Activated naive CD8-positive, alpha-beta T cell treated with anti-CD3 and anti-CD28 coated beads for 36 hours (primary cell): ENCODE measurements at places on chromosomes 4 and X. TPM values are rescaled to one million over a fixed set of nuclear protein-coding genes. Genes with fewer than 3 reads are reported as not detected.

DNA sequence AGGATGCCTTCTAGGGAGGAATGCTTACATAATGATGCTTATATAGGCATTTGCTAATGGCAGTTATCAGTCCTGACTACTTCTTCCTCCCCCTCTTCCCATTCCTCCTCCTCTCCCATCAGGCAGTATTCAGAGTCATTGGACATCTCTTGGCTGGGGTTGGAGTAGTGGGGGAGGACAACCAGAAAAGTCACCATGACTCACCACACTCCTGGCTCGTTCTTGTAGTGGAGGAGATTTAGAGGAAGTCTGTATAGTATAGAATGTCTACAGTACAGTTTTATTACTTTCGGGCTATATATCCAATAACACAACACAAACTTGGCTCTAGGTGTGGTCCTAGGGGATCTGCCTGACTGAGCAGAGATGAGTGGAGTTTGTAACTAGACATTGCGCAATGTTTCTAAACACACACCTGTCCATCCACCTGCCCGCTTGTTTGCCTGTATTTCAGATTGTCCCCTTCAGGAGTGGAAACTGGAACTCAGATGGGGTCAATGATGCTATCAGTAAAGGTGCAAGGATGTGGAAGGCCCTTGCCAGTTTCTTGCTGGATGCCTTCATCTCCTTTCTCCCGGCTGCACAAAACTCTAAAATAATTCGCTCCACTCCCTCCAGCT, 27.9 kb upstream of the KIAA1210 start:
- DNase-seq, result no peak

Gene PWWP3B
- not detected for total RNA-seq

Gene TLR2
- 1.2 TPM for total RNA-seq

GRCh38 chr4:39648827-39649558, 10.3 kb upstream of the SMIM14 start:
- DNase-seq, result no peak

Gene TMEM150C
- not detected for total RNA-seq

DNA sequence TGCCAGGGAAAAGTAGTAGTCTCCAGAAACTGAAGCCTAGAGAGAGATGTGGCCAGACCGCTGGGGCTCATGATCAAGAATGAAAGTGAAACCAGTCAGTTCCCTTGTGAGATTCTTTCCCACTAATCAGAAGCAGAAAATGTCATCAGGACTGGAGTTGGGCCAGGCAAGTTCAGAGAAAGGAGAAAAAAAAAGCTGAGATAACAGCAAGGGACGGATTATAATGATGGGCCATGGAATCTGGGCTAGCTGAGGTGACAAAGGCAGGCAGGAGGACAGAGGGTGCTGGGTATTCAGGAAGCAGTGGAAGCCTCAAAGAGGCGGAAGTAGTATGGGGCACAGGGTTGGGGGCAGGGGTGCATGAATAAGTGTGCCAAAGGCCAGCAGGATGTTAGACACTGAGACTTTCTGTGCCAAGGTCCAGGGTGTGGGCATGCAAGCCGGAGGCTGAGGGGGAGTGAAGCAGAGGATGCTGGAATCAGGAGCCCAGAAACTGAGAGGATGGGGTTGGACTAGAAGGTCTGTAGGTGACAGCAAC, 2.5 kb downstream of the CXorf38 start:
- DNase-seq, result peak; percentile 35

GRCh38 chrX:77014377-77015372, 432.5 kb upstream of the FGF16 start:
- DNase-seq, result no peak

- DNase-seq, result no peak
These were observed 80.5 kb upstream of the GC start for GRCh38 chr4:71864380-71864779.

GRCh38 chr4:102335616-102336015, 9.7 kb downstream of the SLC39A8 start:
- DNase-seq, result no peak

DNA sequence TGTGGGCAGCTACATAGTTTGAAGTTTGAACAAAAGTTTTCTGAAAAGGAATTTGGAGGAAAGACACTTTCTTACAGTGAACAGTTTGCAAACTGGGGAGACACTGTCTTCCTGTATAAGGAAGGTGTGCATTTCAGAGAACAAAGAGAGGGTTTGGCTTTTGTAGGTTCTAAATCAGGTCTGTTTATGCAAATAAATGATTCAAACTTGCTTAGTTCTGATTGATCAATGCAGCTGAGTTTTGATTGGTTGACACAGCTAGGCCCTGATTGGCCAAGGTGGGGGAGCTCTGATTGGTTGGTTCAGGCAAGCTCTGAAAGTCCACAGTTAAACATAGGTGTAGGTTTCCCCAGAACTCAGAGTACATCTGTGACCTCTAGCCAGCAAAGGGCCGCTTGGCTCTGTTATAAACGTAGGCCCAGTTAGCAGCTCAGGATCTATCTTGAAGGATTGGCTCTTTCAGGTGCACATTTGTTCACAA, 63.0 kb upstream of the ENPP6 start:
- DNase-seq, result peak; percentile 15

GRCh38 chr4:169397762-169398161, 127.0 kb upstream of the SH3RF1 start:
- no peak for DNase-seq

Gene KDR
- total RNA-seq, result 0.08 TPM

Gene PPEF1
- total RNA-seq, result not detected

Gene ADH7
- total RNA-seq, result not detected

Gene TCEAL1
- total RNA-seq, result 7.3 TPM

DNA sequence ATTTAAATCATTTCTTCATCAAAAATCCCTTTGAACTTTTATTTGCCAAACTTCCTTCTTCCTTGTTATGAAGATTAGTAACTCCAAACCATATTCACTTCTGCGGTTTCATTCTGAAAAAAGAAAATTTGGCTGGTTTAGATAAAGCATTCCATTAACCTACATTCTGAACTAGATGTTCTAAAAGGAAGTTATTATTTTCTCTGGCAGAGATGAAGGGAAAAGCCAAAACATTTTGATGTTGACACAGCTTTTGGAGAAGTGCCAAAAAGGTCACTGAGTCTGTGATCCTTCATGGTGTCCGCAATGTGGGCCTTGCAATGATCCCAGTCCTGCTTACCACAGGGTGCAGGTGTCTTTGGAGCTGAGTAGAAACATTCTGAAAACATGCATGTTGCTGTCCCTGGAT, 36.0 kb downstream of the CXCL8 start:
- no peak for DNase-seq

- no peak for DNase-seq
These were observed 77.0 kb downstream of the PAPSS1 start for GRCh38 chr4:107643021-107643420.

DNA sequence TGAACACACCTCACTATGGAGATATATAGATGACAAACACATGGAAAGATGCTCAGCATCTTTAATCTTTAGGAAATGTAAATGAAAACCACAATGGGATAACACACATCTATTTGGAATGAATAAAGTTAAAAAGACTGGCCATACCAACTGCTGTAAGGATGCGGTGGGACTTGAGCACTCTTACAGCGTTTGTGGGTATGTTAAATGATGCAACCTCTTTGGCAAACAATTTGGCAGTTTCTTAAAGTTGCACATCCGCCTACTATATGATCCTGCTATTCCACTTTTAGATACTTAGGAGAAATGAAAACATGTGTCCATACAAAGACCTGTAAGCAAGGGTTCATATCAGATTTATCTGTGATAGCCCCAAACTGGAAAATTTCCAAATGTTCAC, 50.7 kb downstream of the MRPL1 start:
- no peak for DNase-seq

- no peak for DNase-seq
These were observed 671.7 kb upstream of the NR3C2 start for GRCh38 chr4:149113804-149114430.

Gene AR
- not detected for total RNA-seq

Gene SPANXC
- not detected for total RNA-seq

Gene STS
- total RNA-seq, result 1.3 TPM

DNA sequence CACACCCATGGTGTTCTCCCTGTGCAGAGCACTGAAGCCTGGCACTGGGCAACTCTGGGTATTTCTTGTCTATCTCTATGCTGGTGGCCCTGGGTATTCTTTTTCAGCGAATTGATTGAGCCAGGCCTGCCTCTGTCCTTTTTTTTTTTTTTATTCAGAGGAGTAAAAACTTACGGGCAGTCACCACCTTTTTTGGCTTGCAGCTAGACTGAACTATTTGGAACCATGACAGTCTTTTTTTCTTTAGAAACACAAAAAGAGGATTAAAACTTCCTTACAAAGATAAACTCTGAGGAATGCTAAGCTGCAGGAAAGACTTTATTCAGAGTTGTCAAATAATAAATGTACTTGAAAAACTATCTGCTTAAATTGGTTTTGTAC, 119.2 kb upstream of the STIM2 start:
- no peak for DNase-seq

- DNase-seq, result no peak
These were observed 100.6 kb downstream of the AKAP4 start for GRCh38 chrX:50100188-50100587.
